ENCODE measurements at places on chromosomes 6 and 20.

DNA sequence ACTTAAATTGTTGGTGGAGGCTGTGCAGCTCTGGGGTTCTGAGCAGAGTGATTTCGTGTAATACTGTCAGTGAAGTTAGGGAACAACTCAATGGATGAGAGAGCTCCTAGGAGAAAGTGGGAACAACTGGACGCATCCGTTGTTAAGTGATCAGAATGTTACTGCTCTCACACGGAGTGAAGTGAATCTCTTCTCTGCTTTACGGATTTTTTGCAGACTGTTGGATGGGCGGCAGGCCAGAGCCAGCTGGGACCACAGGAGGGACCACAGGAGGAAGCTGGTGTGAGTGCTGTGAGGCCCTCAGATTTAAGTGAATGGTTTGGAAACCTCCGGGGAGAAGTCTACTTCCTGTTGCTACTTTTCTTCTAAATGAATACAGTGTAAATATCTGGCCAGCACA, 23.7 kb upstream of the PPP1R14C start:
- no peak for DNase-seq

- DNase-seq: peak; percentile 71
These were observed at the start of gene RREB1 for GRCh38 chr6:7107578-7108195. TSS of gene RREB1 (plus strand) at chr6:7107961. CDS start at chr6:7181912, 73,951 bp downstream.

GRCh38 chr6:131843768-131844167, 35.9 kb downstream of the ENPP1 start:
- no peak for DNase-seq

DNA sequence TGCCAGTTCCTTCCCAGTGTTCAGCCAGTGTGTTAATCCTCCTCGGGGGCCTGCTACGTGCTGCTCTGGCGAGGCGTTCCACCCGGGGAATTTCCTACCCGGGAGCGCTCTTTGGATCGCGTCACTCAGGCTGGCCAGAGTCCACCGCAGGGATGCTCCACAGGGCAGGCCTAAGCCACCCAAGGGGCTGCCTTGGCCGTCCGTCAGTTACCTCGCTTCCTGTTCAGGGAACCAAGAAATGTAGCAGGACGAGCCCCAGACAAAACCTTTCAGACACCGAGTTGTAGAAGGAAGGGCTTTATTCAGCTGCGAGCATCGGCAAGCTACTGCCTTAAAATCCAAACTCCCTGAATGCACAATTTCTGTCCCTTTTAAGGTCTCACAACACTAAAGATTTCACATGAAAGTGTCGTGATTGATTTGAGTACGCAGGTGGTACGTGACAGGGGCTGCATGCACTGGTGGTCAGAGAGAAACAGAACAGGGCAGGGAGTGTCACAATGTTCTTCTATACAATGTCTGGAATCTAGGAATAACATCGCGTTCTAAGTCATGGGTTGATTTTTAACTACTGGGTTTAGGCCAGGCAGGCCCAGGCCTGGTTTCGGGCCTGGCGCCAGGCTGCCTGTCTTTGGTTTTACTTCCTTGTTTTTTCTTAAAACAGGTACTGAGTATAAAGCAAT, 15.7 kb upstream of the POU5F1 start:
- DNase-seq: no peak

All from GM12892 (cell line).